ENCODE measurements at places on chromosomes 2 and 18.

- no peak for DNase-seq
Observed at GRCh38 chr2:189412330-189412953, 28.8 kb upstream of the WDR75 start.

GRCh38 chr2:144162652-144163051 lies 357.3 kb downstream of the ZEB2 start:
- DNase-seq = no peak

GRCh38 chr18:6368017-6368416 lies 46.7 kb downstream of the L3MBTL4 start:
- no peak for DNase-seq

GRCh38 chr2:15388406-15389325 lies 172.5 kb downstream of the NBAS start:
- DNase-seq = no peak

GRCh38 chr2:136132825-136133155 lies 14.8 kb upstream of the CXCR4 start:
- DNase-seq = no peak

DNA sequence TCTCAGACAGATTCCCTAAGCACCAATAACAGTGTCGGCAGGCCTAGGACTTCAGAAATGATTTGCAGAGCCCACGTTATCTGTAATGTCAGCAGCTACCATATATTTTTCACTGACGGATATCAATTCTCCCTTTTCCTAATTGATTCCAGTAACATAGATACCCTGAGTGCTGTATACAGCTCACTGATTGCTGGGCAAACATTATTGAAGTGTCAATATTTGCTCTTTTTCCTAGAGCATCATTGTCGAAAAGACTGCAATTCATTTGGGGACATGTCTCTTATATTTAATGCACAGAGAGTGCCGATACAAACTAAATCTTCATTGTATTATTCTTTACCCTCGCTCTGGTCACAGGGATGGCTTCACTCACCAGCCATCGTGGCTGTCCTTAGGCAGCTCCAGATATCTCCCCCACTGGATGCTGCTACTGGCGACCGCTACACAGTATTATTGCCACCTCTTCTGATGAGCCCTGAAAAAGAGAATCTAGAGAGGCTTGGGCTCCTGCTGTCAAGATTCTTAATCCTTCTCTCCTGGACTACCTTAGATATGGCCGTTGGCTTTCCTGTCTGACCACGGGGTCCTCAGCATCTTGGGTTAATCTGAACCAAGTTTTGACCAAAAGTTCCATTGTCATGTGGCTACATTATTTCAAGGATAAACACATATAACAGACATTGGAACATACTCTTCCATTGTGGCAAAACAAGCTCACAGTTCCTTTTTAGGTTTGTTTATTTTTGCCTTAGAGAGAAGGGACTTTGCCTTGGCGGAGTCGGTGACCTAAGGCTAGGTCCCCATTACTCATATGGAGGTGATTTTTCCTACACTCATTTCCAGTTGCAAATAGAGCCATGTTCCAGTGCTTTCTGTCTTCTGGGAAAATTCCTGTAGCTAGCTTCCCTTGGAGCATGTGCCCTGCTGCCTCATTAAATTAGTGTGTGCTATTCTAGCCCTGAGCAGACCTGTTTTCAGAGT lies 105.4 kb downstream of the CPO start:
- DNase-seq = no peak

DNA sequence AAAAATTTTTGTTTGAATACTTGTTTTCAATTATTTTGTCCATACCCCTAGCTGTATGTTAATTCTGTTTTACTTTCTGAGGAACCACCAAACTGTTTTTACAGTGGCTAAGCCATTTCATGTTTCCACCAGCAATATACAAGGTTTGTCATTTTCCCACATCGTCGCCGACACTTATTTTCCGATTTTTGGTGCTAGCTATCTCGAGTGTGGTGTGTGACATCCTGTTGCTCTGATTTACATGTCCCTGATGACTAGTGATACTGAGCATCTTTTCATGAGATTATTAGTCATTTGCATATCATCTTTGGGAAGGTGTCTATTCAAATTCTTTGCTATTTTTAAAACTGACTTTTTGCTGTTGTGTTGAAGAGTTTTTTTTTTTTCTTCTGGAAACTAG lies 7.2 kb upstream of the GPC1 start:
- DNase-seq = no peak

GRCh38 chr2:100707016-100707947 lies 112.7 kb upstream of the NPAS2 start:
- DNase-seq = no peak

GRCh38 chr2:106332054-106332453 lies 136.2 kb downstream of the RGPD3 start:
- no peak for DNase-seq

GRCh38 chr2:214902286-214902685 lies 92.8 kb upstream of the BARD1 start:
- DNase-seq = no peak

- no peak for DNase-seq
Observed at GRCh38 chr18:35971661-35972196, 750 bp upstream of the RMP24 start.

DNA sequence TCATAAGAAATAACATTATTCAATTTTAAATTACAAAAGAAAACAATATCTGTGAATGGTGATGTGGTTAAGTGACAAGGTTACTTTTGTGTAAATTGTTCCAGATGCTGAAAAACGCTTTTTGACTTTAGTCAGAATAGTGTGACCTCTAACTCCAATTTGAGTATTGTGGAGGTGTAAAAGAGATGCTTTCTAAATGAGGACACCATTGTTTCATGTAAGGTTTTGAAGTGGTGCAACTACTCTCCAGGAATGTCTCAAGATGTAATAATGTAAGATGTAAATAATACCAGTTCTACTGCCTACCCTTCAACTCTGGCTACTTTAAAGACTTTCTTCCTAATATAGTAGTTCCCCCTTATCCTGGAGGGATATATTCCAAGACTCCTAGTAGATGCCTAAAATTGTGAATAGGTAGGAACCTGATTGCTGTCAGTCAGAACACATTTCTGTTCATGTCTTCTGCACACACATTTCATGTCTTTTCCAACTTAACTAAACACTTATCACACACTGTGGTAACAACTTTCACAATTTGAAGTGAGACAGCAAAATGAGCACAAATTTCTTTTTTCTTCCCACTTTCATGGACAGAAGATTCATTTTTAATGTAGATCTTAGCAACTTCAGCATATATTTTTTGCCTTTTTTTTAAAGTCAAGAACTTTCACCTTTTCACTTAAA lies 39.1 kb upstream of the PPP1R1C start:
- no peak for DNase-seq

GRCh38 chr2:201600906-201601305 lies 42.4 kb downstream of the TMEM237 start:
- no peak for DNase-seq

- DNase-seq = no peak
Observed at GRCh38 chr2:111986116-111986900, 68.8 kb upstream of the TMEM87B start.

DNA sequence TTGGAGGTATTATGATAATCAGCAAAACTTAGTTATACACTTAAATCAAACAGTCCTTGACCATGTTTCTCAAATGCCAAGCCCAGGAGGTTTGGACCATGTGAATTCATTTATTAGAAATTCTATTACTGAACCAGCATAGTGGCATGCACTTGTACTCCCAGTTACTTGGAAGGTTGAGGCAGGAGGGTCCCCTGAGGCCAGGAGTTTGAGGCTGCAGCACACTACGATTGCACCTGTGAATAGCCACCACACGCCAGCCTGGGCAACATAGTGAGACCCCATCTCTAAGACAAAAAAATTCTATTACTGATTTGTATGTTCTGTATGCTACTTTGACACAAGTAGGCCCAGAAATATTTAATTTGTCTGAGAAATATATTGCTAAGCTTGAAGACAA lies 43.6 kb upstream of the FZD7 start:
- no peak for DNase-seq

- no peak for DNase-seq
Observed at GRCh38 chr18:3329872-3330271, 67.9 kb downstream of the MYL12B start.

GRCh38 chr2:119119999-119120756 lies 38.4 kb downstream of the C1QL2 start:
- no peak for DNase-seq

- peak; percentile 64 for DNase-seq
Observed at GRCh38 chr18:32373995-32374394, 96.7 kb downstream of the GAREM1 start.

DNA sequence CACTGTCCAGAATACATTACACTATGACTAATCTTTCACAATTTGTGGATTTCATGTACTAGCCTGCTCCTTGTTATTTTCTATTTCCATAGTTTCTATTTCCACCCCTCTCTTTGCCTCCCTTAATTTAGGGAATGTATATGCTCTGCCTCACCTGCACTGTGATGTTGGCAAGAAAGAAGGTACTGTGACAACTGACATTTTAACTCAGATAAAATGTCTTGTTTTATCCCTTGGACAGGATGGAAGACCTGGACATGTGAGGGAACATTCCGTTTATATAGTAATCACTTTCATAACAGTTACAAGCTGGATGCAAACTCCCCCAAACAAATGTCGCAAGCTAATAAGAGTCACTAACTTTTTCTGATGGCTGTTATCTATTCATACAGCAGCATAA lies 21.5 kb upstream of the DSG3 start:
- DNase-seq = no peak

DNA sequence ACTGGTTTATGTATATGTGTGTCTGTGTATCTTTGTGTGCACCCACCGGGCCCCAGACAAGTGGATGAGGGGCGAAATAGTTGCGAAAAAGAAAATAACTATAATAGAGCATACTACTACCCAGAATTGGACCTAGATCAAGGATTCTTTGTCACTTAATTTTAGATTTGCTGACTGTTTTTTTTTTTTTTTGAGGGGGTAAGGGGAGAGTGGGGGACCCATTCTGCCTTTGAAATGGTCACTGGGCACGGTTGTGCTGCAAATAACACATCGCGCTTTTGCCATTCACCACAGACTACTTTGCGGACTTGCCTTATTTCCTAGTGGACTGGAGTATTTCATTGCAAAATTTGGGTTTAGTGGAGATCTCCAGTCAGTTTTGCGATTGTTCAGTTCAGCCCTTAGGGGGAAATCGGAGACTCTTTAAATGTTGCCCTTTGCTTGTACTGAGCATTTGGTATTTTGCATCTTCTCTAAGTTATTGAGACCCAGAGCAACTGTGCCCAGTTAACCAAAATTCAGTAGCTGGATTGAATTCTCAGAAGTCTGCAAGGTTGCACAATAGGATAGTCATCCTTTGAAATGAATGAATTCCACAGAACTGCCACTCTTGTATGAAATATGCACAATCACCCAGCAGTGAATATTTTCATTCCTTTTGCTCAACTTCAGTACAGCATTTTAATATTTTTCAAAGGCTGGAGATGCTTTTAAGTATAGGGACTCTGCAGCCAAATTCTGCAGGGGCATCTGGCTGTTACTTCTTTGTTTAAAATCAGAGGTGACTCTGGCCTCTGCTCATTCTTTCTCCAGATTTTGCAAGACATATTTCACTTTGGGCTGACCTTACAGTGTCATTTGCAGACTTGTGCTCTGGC lies 2.9 kb downstream of the TRIB2 start:
- no peak for DNase-seq

GRCh38 chr18:44586782-44587524 lies 93.7 kb upstream of the SETBP1 start:
- DNase-seq = peak; percentile 73

- no peak for DNase-seq
Observed at GRCh38 chr18:59842947-59843346, 56.8 kb upstream of the PMAIP1 start.

DNA sequence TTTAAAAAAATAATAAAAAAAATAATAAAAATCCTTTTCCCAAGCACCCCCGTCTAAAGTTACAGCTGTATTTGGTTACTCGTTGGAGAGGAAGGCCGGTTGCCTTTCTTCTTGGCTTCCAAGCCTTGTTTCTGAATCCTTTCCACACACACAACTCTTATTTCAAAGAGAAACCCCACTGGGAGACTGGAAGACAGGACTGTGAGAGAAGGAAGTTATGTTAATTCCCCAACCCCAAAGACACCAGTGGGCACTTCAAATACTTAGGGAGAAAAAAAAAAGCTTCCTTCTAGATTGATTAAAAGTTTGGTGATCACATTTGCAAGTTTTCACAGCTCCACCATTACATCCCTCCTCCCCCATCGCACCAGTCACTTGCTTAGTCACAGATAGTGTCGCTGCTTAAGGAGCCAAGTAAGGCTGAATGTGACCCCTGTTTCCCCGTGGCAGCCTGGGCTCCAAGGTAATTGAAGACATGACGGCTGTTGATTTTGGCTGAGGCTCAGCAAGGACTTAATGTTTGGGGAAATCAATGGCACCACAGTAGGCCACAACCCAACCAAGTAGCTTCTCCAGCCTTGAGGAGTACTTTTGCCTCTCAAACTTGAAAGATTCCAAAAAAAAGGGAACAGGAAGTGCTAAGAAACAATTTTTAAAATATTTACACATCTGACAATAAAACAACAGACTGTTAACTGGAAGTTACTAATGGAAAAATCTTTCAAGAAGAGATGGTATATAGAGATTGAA lies 40.8 kb upstream of the FRZB start:
- DNase-seq = no peak

DNA sequence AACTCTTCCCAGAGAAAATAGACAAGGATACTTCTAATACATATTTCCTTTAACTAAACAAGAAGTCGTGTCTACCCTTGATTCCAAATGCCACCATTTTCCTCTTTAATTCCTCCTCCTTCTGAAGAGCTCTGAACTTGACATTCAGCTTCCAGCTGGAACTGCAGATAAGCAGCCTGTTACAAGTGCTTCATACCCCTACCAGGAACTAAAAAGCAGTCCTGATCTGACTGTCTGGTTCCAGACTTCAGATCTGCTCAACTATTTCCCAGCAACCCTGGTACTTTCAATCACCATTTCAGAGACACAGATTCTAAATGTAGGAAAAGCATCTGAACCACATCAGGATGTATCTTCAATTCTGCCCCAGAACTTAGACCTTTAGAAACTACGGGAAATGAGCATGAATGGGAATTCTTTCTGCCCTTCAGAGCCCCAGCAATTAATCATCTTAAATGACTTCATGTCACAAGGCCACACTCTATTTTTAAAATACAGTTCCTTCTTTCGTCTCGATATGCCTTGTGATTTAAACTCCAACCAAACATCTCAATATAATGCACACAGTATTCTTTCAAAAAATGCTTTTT lies 159.5 kb downstream of the L3MBTL4 start:
- no peak for DNase-seq

GRCh38 chr2:142515493-142515892 lies 362.0 kb upstream of the KYNU start:
- DNase-seq = no peak

DNA sequence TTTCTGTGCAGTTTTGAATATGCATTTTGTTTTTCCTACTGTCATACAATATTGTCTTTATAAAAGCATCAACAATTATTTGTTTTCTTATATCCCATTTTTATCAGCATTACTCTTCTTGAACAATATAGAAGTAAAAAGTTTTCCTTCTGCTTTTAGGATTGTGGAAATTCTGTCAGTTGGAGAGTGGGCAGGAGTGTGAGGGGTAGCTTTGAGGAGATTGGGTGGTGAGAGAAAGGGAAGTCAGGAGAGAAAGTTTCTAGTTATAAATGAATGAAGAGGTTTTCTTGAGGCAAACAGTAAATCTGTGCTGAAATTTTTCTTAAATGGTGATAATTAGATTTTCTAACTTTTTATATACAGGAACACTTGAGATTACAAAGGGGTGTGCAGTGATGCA lies 151.7 kb upstream of the NOSTRIN start:
- no peak for DNase-seq

GRCh38 chr2:162994718-162995117 lies 156.2 kb upstream of the KCNH7 start:
- no peak for DNase-seq

Measured in NCI-H1092 (cell line).